Umbilical cord (tissue), 2 donors: ENCODE measurements at places on chromosomes 7 and 10.

DNA sequence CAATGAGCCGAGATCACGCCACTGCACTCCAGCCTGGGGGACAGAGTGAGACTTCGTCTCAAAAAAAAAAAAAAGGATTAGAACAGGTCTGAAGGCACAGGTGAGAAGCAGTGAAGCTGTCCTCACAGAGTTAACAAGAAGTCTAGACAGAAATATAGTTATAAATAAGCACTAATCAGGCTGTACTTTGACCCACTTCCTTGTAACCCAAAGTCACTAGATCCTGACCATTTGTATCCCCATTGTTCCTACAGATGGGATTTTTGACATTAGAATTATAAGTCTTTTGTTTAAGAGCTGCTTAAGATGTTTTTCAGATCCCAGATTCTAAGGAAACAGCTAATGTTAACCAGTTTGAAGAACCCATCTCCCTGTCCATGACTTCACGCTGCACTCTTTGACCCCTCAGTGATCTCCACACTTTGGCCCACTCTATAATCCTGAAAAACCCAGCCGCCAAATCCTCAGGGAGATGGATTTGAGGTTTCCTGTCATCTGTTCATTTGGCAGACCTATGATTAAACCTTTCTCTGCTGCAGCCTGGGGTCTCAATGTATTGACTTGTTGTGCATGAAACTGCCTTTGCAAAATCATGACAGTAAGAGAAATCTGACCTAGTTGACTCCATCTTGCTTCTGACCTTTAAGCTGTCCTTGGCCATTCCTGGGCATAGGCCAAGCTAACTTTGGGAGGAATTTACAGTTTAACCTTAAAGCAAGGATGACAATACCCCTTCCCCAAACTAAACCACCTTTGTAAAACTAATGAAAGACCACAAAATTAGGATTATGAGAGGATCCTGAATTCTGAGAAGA lies 11.4 kb downstream of the SSMEM1 start:
- no peak for DNase-seq

DNA sequence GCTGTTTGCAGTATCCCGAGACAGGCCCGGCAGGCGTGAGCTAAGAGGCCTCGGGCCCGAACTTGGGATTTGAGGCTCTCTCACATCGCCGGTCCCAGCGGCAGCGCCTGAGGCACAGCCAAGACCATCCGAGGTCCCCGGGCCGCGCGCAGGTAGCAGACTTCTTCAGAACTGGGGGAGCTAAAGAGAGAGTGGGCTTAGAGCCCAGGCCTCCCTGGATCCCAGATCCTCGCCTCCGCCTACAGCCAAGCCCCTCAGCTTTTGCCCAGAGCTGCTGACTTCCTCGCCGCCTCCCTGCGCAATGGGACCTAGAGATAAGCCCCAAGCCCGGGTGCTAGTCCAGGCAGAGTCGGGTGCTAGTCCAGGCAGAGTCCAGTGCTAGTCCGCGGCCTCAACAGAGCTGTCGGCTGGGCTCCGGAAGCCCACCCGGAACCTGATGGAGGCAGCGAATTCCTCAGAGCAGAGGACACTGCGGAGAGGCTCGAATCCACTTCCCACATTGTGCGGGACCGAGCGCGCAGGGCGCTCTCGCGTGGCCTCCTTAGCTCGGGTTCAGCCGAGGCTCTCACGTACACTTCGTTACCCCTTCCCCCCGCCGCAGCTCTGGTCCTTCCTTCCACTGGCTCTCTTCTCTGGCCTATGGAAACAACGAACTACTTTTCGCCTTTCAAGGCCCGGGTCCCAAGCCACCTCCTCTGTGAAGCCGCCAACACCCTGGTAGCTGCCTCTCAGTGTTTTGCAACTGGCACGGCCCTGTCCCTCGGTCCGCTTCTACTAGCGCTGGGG lies 5.8 kb downstream of the LBX1 start:
- DNase-seq, result no peak

DNA sequence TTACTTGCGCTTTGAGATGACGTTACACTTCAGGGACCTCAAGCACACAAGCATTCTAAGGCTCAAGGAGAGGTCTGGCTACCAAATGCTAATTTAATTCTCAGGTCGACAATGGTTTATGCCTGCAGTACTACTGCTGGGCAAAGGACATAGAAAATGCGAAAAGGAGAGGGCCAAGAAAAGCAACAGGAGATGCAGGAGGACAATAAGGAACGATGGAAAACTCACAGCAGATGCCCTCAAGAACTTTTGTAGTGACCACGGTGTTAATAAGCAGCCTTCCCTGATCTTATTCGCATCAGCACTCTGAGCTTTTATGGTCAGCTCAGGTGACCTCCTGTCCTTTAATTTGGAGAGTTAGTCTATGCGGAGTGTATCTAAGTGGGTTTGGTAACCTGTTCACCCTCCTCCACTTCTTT lies 146.3 kb downstream of the GPR85 start:
- DNase-seq, result no peak

DNA sequence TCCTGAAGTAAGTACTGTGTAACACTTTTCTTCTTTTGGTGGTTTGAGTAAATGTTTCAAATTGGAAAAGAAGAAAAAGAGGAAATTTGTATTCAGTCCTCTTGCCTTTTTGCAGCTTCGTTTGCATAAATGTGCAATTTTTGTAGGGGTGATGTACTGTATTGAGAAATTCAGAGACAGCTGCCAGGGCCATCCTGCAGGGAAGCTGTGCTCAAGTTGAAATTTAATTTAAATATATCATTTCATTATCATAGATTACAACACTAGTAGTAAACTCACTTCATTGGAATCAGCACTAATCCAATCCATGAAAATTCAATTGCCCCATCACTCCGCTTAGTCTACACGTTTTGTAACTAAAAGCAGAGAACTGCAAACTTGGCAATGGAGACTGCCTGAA lies 415.4 kb downstream of the DNAJB9 start:
- DNase-seq, result no peak

GRCh38 chr10:49768329-49768728 lies 6.2 kb upstream of the OGDHL start:
- DNase-seq, result no peak

GRCh38 chr10:50334273-50334672 lies 83.0 kb upstream of the ASAH2 start:
- no peak for DNase-seq

DNA sequence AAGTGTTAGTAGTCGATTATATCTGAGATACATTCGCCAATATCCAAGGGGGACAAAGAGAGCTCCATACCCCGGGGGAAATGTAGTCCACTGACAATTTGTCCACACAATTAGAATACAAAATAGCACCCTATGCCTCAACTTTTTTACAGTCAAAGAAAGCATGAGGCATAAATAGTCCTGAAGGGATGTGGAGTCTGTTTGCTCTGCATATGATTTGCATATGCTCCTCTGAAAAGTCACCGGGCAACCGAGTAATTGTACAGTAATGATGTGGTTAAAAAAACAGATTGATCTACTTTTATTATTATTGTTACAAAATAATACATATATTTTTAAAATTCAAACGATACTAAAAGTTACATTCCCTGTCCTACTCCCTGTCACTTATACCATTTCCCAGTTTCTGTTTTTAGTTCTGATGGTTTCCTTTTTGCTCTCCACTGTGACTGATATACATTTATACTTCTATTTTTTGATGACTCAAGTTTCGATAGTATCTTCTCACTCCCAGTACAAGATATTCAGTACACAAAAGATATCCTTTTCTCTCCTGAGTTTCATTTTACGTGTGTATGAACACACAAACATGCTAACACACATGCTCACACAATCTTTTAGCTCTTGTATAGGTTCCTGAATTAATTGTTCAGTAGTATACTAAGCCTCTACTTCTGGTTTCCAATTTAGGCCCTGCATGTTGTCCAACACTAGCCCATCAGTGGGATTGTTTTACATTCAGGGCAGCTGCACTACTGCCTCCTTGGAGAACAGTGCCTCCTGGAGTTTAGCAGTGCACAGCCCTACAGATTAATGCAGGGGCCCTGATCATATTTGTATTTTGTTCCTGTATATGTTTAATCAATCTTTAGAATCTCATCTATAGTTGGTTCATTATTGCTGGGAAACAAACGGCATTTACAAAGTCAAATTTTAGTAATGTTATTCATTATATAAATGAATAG lies 130.9 kb downstream of the TES start:
- no peak for DNase-seq

- DNase-seq, result peak; percentile 98
Measured at GRCh38 chr10:71999360-72000072, 35.3 kb downstream of the CHST3 start.

- DNase-seq, result no peak
Measured at GRCh38 chr7:77529279-77529678, 7.8 kb upstream of the PTPN12 start.

DNA sequence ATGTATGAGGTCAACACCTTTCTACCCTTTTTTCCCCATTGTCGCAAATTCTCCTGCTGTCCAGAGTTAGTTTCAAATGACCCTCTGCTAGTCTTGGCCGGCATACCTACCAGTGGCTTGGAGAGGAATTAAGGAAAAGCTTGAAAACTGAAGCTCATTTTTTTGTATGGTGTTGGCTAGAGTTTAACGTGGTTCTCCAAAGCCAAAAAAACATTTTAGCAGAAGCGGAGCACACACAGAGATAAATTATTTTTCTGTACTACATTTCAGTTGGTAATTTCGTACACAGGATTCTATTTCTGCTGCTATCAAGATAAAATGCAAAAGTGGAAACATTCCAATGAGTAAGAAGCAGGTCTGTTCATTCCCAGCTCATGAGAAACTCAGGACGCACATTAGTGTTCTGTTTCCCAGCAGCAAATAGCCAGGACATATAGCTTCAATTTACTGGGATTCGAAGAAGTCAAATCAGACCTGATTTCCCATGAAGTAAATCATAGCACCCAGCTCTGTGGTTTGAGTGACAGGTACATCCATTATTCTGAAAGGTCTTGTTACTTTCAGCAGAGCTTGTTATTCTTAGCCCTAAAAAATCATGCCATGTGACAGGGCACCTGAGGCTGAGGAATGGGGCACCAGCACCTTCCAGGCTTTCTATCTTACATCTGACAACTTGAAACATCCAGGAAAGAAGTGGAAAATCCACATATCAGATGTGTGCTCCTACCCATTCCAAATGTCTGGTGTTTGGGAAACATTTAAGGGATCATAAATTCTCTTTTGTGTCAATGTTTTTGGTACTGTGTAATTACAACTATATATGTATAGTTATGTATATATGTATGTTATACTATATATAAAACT lies 215.9 kb upstream of the C7orf33 start:
- no peak for DNase-seq

- DNase-seq, result no peak
Measured at GRCh38 chr7:99551334-99551733, 580 bp downstream of the FAM200A start.

DNA sequence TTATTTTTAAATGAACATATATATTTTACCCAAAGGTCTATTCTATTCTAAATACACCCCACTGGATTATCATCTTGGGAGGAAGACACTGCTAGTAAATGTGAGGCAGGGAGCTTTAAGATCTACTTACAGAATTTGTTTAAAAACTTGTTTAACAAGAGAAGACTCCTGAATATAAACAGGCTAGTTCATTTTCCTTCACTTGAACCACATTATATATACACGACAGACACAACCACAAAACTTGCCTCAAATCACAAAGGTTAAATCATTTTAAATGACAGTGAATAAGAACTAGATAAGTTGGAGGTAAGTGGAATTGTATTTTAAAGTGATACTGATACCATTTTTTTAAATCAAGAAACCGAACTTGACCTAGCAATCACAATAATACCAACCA lies 109.2 kb downstream of the ATE1 start:
- no peak for DNase-seq

DNA sequence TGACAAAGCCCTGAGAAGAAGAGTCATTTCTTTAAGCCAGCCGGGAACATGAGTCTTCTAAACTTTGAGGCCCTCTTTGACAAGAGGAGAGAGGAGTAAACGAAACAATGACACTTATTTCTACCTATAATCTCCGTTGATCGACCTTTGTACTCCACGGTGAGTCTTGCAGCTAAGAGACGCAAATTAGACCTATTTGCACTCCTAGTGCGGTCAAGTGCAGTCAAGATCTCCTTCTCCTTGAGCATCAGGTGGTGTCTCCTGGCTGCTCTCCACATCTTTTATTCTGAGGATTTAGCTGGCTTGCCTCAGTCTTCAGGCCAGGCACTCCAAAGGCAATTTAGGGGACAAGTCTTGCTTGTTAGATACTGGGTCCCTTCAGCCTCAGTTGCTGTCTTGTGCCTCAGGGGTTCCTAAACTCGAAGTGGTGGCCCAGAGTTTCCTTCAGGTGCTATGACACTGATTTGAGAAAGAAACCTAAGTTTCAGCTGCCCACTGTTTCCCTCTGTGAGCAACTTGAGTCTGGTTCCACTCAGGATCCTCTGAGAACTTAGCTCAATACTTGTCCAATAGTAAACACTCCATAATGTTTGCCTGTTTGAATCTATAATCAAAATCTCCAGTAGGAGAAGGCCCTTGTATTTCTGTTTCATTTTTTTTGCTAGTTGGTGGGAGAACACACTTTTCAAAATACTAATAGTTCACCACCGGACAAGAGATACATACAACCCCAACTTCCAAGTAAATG lies 312.9 kb downstream of the RNLS start:
- no peak for DNase-seq

DNA sequence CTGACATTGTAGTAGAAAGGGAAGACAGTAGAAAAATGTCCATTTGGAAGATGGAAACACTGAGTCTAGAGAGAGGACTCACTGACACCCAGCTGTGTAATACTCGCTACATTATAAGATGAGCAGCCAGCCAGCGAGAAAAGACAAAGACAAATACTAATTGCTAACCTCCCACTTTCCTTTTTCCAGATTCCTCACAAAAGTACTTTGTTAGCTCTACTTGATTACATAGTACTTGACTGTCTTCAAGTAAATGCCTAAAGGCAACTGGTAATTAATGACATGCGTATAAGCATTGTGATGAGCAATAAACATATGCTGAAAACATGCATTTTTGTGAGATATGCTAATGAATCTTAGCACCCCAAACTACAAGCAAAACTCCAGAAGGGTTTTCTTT lies 363.1 kb downstream of the GPAM start:
- DNase-seq, result no peak
